ENCODE measurements at places on chromosomes 6 and 20.

DNA sequence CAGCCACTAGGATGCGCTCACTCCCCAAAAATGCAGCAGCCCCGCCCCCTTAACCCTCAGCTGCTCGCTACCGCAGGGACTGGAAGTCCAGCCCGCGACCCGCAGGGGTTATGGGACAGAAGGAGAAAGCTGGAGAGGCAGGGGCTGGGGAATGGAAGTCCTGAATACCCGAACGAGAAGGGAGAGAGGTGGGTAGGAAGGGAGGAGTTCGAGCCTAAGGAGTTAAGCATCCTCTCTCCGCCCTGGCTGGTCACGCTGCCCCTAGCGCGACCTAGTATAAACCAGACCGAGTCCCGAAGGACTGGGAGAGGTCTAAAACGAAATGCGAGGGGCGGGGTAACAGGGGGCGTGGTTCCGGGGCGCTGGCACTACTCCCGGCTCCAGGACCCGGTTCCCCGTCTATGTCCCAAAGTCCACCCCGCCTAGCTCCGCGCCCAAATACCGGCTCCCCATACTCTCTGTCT lies 448 bp upstream of the DDAH2 start:
- peak; percentile 56 for DNase-seq

DNA sequence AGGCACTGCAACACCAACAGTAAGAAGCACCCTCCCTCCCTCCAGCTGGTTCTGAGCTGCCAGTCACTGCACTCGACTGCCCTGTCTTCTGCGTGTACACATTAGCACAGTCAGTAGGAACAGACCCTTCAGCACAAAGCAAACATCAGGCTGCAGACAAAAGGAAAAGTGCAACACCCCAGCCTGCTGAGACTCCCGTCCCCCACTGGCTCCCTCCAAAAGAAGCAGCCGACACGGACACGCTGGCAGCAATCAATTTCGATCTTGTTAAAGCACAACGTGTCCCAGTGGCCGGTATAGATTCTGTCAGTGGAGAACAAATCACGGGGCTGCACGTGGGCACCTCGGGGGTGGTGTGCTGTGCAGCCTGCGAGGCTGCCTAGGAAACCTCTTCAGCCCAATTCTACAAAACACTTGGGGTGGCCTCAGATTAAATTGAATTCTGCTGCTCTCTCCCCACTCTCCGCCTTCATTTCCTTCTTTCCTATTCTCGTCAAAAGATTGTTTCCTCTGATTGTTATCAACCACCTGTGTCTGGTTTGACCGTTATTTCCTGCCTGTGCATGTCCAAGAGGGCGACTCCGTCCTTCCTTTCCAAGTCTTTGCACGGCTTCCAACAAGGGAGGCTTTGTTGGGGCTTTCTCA lies 38.7 kb downstream of the TRAF3IP2 start:
- DNase-seq, result no peak

GRCh38 chr20:46040902-46041535 lies 12.0 kb downstream of the SLC12A5 start:
- no peak for DNase-seq

DNA sequence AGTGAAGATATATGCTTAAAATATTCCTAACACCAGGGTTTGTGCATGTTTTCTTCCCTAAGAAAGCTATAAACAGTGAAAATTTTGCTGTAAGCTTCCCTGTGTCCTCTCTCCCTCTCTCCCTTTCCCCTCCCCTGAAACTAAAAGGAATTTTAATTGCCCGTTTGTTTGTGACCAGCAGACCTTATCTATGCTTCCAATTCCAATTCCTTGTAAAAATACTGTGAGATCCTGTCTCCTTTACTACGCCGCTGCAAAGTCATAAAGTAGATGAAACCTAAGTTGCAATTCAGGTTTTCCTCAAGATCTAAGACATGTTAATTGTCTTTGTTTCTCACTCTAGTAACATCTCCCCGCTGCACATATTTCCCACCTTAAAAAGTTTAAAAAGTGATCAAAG lies 82.3 kb downstream of the DNAH8 start:
- DNase-seq, result no peak

- DNase-seq, result no peak
These were observed 416.6 kb downstream of the PREX1 start for GRCh38 chr20:48411245-48411644.

DNA sequence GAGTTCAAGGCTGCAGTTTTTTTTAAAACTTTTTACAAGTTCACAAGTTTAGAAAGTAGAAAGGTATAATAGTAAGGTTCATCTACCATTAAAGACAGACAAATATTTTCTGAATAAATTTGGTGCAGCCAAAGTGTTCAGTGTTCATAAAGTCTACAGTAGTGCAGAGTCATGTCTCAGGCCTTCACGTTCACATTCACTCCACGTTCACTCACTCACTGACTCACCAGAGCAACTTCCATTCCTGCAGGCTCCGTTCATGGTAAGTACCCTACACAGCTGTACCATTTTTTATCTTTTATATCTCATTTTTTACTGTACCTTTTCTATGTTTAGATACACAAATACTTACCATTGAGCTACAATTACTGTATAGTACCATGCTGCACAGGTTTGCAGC lies 67.6 kb downstream of the B4GALT5 start:
- DNase-seq, result no peak

DNA sequence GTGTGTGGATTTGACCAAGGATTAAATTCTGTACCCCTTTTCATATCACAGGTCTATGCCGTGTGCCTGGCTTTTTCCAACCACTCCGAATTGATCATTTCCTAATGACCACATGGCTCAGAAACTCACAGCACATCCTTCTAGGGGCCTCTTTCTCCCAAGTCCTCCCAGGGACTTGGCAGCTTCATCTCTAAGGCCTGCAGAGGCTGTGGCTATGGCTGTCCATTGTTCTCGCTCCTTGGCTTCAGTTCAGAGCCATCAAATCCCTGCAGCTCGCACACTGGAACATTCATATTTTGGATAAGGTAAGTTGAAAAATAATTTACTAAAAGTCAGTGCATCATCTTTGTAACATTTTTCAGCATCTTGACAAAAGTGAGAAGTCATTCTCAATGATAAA lies 497.2 kb upstream of the CDH4 start:
- no peak for DNase-seq

DNA sequence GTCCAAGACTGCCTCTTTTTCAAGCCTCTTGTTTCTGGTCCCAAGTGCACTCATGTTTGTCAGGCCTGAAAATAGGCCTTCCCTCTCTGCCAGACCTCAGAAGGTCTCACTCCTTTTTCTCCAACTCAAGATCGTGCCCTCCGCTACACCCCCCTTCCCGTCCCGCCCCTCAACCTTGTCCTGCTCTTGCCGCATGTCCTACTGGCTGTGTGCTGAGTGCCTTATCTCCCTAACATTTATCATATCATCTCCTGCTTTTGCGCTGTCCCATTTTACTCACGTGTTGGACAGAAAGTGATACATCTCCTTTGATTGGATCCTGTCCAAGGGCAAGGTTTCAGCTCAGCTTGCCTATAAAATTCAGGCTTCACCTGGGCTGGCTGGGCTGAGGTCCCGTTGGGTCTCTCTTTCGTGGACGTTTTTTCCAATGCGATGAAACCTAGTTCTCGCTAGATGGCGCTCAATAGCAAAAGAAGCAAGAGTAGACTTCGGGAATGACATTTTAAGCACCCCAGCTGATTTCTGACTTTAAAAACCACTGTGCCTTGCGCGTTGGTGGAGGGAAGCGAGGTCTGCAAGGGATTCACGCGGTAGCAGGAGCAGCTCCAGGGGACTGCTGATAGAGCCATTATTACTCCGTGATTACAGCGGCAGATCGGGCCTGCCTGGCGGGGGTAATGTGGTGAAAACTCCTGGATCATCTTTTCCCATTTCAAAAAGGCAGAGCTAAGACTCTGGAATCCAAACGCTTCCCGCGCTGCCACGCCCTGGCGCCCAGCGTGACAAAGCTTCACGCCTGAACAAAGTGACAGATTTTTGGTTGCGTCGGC lies 137.6 kb downstream of the IMPG1 start:
- DNase-seq, result no peak

GRCh38 chr20:1417790-1418189 lies 24.9 kb upstream of the FKBP1A start:
- no peak for DNase-seq

GRCh38 chr6:971981-972640 lies 279.2 kb upstream of the EXOC2 start:
- DNase-seq, result no peak

DNA sequence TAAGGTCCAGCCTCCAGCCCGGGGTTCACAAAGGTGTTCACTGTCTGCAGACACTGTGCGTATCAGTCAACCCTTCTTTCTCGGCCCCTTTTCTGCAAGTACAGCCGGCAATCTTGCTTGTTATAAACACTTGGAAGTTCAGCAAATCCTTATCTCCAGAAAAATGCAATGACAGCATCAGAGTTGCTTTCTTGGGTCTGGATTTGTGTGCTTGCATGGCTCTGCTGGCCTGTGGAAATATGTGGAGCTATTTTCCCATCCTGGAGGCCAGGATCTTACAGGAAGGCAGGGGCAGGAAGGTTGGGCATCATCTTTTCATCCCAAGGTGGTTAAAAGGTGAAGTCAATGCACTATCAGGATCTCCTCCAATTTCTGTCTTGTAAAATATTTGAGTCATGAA lies 100.3 kb downstream of the SMOC2 start:
- DNase-seq, result no peak

DNA sequence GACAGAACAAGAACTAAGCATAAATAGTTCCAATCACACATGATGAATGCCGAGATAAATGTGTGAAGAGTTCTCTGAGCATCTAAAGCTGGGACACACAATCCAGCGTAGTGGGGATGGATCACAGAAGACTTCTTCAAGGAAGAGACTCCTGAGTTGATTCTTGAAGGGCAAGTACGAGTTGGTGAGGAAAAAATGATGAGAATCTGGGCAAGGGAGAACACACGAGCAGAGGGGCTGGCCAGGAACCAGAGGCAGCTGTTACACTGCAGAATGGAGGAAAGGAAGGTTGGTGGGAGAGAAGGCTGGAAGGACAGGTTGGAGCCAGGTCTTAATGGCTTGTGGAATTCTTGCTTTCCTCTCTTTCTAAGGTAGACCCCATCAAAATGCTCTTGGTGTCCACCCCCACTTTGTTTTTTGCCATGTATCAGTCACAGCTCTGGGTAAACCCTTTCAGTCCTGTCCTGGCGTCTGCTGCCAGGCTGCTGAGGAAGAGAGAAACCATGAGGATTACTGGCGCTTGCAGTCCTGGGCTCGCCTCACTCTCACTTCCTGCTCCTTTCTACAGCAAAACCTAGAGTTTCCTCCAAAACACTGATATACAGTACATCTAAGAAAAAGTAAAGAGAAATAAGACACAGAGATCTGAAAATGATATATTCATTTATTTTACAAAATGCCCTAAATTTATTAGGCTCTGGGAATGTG lies 127.6 kb upstream of the FAM184A start:
- no peak for DNase-seq
